ENCODE measurements at places on chromosomes 5 and 9. TPM values are rescaled to one million over a fixed set of nuclear protein-coding genes. Genes with fewer than 3 reads are reported as not detected.

DNA sequence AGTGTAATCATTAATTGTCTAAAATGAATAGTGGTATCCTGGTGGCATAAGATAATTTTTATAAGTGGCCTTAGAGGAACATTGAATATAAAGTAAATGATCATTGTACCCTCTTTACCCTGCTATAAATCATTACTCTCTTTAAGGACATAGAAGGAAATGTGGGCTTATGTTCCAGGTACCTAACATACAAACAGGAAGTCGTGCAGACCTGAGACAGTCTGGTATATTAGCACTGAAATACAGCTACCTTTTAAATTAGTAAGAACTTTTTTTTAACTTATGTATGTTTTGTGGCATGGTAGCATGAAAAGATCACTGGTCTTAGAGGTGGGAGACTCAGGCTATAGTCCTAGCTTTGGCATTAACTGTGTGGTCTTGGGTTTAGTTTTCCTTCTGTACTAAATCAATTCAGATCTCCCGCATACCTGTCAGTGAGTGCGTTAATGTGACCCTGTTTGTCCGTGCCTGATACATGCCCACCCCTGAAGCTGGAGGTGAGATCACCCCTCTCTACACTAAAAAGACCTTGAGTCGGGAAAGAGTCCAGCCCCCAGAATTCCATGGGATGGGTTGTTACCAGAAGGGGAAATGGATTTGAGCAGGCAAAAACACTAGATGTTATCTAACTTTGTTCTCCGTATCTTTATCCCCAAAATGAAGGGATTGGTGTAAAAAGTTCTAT lies 59.4 kb upstream of the ERBIN start:
- no peak for DNase-seq

SPOCK1 gene
- total RNA-seq = 13.3 TPM

MLLT3 gene
- total RNA-seq = 8.8 TPM

MARCOL gene
- not detected for total RNA-seq

GRCh38 chr5:136040746-136041415 lies 12.1 kb downstream of the TGFBI start:
- DNase-seq = no peak

- no peak for DNase-seq
Observed at GRCh38 chr9:90807006-90807405, 5.4 kb downstream of the SYK start.

WDR38 gene
- total RNA-seq = not detected

All from mammary epithelial cell (primary cell).